Stimulated activated naive CD4-positive, alpha-beta T cell (primary cell): ENCODE measurements at places on chromosomes 1 and 21.
A peak's percentile ranks its signal among the peaks of the same experiment; 100 is the strongest.

DNA sequence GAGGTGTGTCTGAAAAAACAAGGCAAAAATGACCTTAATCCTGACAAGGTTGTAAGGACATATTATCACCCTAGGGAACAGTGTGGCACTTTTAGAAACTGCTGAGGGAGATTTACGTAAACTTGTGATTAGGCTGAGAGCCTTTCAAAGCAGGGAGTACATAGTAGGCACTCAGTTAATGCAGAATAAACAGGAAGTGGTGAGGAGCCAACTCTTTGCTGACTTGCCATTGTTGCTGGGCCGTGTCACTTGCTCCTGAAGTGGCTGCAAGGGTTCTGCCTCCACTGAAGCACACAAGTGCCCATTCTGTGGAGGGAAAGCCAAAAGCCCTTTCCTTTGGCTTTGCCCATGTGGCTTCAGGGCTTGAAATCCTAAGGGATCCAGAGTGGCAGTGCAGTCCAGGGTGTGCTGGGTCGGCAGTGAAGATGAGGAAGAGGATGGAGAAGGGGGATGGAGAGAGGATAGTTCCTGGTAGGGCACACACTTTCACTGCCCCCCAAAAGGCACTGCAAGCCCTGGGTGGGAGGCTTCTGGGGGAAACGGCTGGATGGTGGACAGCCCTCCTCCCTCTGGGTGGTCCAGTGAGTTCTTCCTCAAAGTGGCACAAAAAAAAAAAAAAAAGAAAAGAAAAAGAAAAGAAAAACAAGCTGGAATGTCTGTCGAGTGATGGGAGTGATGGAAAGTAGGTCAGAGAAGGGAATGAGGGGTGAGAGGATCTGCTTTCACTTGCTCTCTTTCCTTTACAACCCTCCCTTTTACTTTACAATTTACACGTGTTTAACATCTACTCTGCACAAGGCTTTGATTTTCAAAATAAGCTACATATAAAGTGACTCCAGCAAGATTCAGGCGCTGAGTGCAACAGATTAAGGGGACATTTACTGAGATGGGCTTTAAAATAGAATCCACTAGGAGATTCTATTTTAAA is 13.7 kb upstream of the RHEX start:
- no peak for DNase-seq

GRCh38 chr21:46284077-46284644 is 1.2 kb downstream of the MCM3AP start:
- DNase-seq = no peak

GRCh38 chr1:198725090-198725489 is 86.2 kb downstream of the PTPRC start:
- DNase-seq = no peak

GRCh38 chr1:109838838-109839240 is 71.8 kb upstream of the CSF1 start:
- DNase-seq = no peak

DNA sequence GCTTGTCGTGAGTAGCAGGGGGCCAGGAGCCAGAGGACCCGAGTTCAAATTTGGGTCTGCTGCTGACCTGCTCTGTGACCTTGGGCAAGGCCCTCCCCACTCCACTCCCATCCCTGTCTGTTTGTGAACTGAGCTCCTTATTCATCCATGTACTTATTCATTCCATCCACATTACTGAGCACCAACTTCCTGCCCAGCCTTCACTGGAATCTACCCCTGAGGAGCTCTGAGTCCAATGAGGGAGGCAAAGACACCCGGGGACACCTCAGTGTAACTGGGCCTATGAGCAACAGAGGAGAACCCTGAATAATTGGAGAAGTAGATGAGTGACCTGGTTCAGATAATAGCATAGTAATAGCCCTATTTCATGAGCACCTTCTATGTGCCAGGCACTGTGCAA is 8.9 kb downstream of the BSND start:
- no peak for DNase-seq

DNA sequence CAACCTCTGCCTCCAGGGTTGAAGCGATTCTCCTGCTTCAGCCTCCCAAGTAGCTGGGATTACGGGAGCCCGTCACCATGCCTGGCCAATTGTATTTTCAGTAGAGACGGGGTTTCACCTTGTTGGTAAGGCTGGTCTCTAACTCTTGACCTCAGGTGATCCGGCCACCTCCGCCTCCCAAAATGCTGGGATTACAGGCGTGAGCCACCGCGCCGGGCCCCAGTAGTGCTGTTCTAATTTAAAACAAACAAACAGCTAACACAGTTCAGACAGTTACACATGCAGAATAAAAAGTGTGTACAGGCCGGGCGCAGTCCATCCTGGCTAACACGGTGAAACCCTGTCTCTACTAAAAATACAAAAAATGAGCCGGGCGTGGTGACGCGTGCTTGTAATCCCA is 35.6 kb upstream of the OPRD1 start:
- DNase-seq = no peak

DNA sequence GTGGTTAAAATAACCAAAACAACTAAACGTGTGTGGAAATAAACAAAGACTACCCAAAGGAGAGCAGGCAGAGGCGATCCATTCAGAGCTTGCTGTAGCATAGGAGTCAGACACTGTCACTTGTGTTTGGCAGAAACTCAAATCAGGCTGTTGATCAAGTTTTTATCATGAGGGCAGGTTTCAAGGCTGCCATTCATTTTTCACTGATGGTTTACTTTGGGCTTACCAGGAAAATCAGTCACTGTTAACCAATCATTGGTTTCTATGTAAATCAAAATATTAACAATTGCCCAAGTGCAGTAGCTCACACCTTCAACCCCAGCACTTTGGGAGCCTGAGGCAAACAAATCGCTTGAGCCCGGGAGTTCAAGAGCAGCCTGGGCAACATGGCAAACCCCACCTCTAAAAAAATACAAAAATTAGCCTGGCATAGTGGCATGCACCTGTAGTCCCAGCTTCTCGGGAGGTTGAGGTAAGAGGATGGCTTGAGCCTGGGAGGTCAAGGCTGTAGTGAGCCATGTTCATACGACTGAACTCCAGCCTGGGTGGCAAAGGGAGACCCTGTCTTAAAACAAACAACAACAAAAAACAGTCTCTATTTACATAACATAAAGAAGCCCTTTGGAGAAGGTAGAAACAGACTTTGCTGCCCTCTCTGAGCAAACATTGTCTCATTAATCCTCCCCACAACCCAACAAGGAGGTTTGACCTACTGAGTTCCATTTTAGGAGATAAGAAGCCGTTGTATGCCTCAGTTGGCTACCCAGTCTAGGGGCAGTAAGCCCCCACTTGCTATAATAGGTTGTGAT is 21.1 kb upstream of the ETS2 start:
- no peak for DNase-seq

GRCh38 chr1:36080236-36080635 is 3.7 kb upstream of the TEKT2 start:
- DNase-seq = no peak

GRCh38 chr1:77639056-77639455 is 43.4 kb downstream of the ZZZ3 start:
- DNase-seq = no peak

DNA sequence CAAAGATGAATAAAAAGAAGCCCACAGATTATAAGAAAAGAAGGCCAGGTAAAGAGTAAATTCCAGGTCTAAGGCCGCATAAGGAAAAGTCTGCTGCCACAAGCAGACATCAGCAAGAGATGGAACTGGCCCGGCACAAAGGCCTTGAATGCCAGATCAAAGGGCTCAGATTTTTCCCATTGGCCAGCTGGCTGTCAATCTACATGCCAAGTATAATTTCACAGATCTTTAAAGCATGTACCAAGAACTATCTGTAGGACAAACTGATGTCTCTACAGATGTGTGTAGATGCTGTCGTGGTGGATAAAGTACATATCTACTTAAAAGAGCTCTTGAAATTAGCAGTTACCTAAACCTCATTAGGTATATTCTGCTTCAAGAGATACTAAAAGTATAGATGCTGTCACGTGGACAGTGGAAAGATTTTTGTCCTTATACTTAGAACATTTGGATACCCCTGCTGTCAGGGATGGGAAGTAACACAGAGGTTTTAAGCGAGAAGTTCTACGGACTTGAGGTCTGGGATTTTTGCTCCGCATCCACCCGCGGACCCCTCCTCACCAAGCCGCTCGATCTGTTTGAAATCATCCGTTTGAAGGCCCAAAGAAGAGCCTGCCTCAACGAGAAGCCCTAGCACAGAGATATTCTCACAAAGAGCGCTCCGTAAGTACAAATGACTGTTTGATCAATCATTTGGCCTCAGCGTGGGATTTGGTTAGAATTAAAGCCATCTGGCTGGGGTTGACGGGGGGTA is 10.1 kb downstream of the GLIS1 start:
- no peak for DNase-seq

- DNase-seq = peak; percentile 88
Measured at GRCh38 chr1:19597496-19598309, 46.4 kb upstream of the NBL1 start.

DNA sequence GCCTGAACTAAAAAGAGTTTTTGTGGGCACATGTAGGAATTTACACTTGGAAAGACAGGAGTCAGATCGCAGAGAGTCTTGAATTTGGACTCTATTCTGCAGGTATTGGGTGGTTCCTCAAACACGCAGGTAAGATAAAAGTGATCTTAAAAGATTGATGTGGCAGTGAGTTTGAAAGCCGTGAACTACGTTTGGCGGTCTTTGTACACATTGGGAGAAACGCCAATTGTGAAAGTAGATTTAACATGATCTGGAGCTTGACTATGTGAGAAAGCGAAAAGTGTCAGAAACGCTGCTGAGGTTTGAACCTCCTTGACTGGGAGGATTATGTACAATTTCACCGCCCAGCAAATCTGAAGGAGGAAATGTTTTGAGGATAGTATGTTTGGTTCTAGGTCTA is 1.5 kb upstream of the PPP2R5A start:
- DNase-seq = peak; percentile 66

- no peak for DNase-seq
Measured at GRCh38 chr1:2378441-2378851, 12.9 kb downstream of the MORN1 start.

- DNase-seq = no peak
Measured at GRCh38 chr1:53123453-53124140, 18.8 kb downstream of the SLC1A7 start.

- DNase-seq = no peak
Measured at GRCh38 chr1:169697755-169698154, 13.7 kb downstream of the SELL start.

DNA sequence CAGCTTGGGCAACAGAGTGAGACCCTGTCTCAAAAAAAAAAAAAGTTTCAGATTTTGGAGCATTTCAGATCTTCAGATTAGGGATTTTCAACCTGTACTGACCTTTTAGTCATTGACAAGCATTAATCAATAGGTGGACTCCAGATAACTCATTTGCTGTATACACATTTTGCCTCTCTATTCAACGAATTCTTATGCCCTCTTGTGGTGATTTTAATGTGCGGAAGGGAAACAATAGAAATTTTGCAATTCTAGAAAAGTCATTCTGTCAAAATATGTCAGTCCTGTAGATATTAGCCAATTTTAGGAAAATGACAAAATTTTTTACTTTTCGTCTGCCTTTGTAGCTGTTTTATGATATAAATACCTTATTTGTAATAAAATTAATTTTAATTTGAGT is 11.6 kb upstream of the OR2G2 start:
- DNase-seq = no peak

GRCh38 chr1:161816201-161816600 is 50.1 kb downstream of the ATF6 start:
- DNase-seq = no peak

DNA sequence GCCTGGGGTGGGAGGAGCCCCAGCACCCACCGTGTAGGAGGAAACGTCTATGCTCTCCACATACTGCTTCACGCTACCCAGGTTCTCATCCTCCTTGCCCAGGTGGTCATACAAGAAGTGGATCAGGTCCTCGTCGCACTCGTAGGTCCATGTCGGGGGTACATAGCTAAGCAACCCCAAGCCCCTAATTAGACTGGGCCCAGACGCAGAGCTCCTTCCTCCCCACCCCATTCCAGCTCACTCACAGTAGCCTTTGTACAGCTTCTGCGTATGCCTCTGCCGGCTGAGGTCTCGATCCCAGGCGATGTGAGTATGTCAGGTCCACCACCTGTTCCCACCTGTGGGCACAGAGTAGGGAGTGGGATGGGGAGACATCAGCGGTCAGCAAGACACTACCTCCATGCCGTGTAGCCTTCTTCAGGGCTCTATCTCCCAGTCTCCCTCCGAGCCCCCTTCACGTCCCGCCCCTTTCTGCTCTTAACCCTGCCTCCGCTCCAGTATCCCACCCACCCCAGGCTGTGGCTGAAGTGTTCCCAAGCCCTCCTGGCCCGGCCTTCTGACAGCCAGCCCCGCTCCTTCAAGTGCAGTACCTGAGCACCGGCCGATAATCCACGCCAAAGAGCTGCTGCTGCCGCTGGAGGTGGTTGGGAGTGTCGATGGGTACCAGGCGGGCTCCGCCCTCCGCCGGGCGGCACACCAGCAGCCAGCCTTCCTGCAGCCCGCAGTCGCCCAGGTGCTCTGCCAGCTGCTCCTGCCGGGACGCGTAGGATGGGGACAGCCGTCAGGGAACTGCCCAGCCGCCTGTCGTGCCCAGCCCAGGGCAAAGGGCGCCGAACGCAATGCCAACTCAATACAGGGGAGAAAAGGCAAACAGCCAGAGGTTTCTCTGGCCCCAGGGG is 919 bp downstream of the HECTD3 start:
- no peak for DNase-seq

GRCh38 chr1:72281144-72281543 is 1.2 kb downstream of the NEGR1 start:
- no peak for DNase-seq

GRCh38 chr1:233180641-233181364 is 114.7 kb downstream of the PCNX2 start:
- no peak for DNase-seq

GRCh38 chr1:90834886-90835660 is 118.0 kb upstream of the BARHL2 start:
- DNase-seq = no peak

DNA sequence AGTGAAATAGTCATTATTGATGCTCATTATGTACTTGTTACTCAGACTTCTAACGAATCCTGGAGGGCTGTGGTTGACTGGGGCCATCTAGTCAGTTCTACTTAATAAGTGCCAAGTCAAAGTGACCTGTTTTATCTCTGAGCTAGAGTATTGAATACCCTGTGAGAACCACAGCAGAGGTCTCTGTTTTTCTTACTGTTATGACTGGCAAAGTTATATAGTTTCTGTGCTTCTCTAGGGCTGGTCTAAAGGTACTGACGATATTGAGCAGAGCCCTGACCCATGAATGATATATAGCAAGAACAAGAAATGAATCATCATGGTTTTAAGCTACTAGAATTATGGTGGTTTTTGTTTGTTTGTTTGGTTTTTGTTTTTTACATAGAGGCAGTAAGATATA is 555.8 kb downstream of the PLA2G4A start:
- no peak for DNase-seq

GRCh38 chr1:198778049-198778448 is 139.2 kb downstream of the PTPRC start:
- no peak for DNase-seq
